ENCODE measurements at places on chromosomes 2 and 18.

GRCh38 chr2:236001854-236002253, 166.3 kb downstream of the GBX2 start:
- no peak for DNase-seq

GRCh38 chr2:121351521-121352318, 66.7 kb upstream of the TFCP2L1 start:
- DNase-seq = no peak

GRCh38 chr2:88698027-88698413, 6.5 kb downstream of the RPIA start:
- DNase-seq = no peak

- no peak for DNase-seq
These were observed 5.1 kb upstream of the SMAD7 start for GRCh38 chr18:48955830-48956261.

DNA sequence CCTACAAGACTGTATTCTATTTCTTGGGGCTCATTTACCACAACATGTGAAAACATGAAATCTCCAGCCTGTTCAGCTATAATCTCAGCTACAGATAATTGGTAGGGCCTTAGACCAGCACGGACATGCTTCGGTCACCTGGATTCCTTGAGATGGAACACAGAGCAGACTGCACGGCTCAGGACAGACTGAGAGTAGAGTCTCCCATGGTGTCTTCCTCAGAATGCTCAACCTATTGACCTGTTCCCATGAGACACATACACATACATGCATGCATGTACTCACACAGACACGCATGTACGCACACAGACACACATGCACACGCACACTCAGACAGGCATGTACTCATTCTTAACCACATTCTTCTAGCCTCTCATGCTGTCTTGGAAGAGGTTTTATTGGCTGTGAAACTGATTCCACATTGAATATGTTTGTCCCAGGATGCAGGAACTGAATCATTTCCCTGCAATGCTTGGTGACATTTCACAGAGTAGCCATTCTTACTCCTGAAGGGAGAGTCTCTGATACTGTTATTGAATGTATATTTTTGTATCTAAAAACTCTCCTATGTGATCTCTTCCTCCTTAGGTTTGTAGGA, 23.5 kb upstream of the BZW1 start:
- no peak for DNase-seq

DNA sequence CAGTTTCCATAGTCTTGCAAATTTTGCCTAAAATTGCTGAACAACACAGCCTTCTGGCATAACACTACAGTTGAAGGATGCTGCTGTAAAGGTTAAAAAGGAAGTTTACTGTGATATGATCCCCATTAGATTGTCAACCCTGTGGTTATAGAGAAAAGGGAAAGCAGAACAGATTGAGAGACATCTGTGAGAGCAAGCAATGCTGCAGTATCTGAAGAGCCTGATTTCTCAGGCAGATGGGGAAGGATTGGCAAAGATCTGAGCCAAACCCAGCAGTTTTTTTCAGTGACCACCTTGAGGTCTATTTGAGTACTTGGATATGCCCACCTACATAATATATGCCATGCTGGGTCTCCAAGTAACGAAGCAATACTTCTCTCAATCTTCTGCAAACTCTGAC, 8.5 kb upstream of the ST8SIA3 start:
- DNase-seq = no peak

GRCh38 chr2:144630459-144631215, 110.7 kb upstream of the ZEB2 start:
- no peak for DNase-seq

GRCh38 chr2:28906821-28907220, 12.4 kb downstream of the WDR43 start:
- no peak for DNase-seq

DNA sequence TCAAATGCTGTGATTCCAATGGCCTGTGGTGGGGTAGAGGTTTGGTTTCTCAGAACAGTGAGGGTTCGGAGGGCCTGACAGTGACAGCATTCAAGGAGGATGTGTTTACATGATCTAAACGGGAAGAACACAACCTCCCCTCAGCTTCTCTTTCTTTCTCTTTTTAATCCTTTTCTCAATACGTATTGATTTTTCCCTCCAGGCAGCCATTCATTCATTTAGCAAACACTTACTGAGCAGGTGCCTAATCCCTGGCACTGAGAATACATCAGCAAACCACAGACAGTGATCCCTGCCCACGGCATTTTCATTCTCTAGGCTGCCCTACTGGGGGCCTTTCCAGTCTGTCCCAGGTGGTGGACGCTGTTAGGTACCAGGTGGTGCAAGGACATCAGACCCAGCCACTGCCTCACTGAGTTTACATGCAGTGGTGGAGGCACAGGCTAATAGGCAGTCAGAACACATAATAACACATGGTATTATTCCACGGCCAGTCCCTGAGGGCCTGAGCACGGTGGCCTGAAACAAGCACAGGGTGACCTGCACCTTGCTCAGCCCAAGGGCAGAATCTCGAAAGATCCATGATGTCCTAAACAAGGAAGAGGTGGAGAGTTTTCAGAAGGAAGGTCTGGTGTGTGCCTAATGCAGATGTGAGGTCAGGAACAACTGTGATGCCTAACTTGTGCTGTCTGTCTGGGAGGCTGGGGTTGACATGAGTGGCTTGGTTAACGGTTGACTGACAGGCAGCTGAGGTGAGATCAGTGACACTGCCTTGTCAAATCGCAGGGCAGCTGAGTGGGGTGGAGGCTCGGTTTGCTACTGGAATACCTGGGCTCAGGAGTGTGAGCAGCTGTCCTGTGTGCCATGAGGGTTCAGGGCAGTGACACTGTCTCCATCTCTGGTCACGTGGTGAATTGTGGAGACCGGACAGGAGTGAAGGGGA, 785.5 kb upstream of the HS6ST1 start:
- DNase-seq = no peak
